CD4-positive, alpha-beta T cell treated with Interleukin-1 beta for 1 hour (primary cell): ENCODE measurements at places on chromosomes 7 and 10.

- no peak for DNase-seq
Observed at GRCh38 chr10:34764472-34764946, 50.6 kb downstream of the PARD3 start.

GRCh38 chr10:17175551-17175950 is 25.9 kb downstream of the TRDMT1 start:
- DNase-seq: no peak

DNA sequence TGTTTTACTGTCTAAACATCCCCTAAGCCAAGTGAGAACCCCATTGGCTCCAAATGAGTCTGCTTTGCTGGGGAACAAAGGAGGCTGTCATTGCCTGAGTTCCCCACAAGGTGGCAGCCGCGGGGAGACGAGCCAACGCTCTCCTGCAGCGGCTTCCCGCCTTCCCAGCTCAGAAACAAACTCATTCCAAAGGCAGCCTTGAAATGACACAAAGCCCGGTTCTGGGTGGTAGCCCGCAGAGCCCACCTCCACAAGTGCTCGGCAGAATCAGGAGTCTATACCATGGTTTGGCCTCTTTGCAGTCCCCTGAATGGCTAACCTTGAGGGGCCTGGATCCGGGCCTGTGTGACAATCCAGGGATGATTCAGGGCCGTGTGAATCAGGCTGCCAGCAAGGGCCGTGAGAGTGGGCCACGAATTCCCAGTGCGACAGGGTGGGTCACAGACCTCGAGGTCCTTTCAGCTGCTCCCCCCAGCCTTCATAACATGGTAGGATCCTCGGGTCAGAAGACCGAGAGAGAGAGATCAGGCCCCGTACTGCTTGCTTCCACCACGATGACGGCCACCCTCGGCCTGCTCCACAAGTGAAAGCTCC is 79.7 kb downstream of the DLG5 start:
- DNase-seq: peak; percentile 59

GRCh38 chr7:149459201-149459539 is 1.7 kb downstream of the ZNF777 start:
- no peak for DNase-seq

DNA sequence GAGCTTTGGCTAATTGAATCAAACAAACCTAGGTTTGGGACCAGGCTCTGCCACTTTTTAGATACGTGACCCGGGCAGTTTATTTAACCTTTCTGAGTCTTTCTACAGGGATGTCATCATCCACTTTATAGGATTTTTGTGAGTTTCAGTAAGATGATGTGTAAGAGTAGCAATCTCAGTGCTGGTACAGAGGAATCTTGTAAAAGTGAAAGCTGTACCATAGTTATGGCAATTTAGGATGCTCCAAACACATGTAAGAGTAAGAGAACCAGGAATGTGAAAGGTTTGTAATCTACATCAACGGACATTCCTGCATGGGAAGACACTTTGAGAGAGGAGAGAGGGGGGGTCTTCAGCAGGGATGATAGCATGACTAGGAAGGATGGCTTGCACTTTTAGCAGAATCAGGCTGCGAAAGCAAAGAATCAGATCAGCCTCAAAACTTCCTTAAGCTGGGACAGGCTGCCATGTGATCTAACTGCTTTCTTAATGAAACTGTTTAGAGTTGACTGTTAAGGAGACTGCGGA is 968 bp downstream of the NOLC1 start:
- no peak for DNase-seq

DNA sequence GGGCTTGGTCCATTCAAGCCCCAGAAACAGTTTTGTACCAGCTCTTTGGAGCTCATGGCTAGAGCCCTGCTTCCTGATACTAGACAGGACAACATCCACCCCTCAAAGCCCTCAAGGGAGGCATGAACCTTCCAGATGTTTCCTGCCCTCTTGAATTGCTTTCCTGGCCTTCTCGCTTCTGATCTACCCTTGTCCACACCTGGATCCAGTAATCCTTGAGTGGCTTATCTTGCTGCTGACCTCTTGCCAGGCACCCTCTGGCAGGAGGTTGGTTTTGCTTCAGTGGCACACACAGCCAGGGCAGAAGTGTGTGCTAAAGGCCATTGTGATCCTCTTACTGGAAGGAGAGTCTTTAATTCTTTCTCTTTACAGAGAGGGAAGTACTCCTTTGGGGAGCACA is 495.8 kb downstream of the PLXNA4 start:
- no peak for DNase-seq

DNA sequence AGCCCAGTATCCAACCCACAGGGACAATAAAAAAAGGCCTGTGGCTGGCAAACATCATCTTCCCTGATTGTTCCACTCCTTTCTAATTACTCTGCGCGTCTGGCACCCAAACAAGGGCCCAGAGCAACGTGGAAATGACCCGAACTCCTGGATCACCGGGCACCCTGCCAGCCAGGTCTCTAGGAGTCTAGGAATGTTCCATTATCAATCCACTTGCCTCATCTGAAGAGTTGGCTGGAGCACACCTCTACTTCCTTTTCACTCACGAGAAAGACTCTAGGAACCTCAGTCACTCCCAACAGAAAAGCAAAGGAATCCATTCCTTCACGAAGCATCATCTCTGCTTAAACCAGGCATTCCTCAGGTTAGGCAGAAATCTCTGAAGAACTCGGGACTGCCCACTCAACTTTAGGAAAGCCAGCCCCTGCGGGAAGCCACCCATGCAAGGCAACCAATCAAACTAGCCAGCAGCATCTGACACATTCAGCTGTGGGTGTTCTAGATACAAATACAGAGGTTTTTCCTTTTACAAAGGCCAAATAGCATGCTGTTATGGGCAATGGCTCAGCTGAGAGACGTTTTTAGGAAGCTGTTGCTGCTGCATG is 37.7 kb downstream of the ATXN7L1 start:
- no peak for DNase-seq

DNA sequence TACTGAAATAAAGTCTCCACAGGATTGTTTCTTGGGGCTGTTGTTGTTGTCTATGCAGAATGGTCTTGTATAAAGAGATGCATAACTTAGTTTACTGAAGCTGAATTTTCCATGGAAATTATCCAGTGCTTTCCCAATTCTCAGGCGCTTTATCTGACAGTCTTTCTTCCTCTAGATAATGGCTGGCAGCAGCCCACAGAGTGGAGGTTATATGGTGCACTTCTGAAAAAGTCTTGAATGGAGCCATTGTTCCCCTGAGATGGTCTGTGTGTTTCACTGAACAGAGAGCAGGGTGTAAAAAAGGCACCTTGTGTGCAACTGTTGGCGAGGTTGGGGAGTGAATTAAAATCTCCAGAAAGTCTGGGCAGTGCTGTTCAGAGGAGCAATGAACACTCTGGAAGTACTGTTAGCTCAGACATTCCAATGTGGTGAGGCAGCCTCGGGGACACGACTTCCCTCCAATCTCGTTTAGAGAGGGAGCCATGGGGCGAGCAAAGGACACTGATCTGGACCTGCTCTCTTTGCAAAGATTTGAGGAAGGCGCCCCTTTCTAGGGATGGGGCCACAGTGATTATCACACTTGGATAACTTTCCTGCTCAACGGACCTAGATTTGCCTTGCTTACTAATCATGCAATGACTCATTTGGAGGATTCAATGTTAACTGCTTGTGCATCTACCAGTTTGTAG is 2.0 kb upstream of the PLCE1 start:
- no peak for DNase-seq

- no peak for DNase-seq
Observed at GRCh38 chr7:79063019-79063698, 390.3 kb downstream of the MAGI2 start.

DNA sequence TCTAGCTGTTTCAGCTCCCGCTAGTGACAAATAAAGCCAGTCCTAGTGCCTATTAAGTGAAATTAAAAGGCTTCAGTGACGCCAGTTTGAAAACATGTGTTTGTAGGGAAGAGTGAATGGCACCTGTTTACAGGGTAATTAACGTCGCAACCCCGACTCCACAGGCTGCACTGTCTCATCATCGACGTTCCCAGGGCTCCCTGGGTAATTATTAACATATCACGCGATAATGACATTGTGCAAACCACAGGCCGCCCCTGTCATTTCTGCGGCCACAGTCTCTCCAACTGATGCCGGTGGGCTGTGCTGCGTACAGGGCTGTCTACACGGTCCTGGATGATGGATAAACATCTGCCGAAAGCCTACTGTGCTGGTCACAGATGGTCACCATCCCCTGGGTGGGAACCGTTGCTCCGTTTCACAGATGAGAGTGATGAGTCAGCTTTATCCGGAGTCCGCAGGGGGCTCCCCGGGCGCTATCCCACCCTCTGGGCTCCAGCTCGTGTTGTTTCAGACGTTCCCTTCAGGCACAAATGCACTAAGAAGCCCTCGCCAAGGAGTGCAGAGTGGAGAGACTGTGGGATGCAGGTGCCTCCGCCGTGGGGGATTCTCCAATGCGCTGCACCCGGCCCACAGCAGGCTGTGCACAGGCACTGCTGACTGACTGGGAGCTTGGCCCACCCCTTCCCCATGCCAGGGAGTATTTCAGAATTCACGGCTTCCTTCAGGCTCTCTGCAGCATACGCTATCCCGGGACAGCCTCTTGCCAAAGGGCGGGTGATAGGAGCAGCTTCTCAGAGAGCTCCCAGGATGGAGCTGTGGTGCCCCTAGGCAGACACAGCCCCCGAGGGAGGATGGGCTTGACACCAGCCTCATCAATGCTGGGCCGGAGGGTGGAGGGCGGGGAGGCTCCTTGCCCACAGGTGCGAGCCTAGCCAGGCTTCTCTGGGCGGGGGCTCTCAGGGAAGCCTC is 491.8 kb upstream of the FOXK1 start:
- DNase-seq: no peak

DNA sequence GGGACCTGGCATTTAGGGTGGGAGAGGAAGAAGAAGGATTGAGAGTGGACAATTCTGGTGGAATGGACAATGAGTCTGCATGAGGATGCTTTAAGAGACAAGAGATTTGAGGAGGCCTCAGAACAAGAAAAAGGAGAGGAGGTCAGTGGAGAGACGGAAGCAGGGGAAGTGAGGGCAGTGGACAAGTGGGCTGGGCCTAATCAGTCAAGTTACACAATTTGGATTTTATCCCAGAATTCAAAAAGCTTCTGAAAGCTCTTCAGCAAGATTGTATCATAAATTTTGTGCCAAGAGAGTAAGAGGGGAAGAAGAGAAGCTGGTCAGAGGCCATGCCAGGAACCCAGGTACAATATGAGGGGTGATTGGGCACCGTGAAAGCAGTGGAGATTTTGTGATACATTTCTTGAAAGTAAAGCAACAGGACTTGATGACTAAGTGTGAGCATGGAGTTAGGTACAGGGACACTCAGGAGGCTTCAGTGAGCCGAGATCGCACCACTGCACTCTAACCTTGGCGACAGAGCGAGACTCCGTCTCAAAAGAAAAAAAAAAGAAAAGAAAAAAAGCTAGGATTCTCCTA is 19.3 kb upstream of the TSPAN13 start:
- DNase-seq: no peak

DNA sequence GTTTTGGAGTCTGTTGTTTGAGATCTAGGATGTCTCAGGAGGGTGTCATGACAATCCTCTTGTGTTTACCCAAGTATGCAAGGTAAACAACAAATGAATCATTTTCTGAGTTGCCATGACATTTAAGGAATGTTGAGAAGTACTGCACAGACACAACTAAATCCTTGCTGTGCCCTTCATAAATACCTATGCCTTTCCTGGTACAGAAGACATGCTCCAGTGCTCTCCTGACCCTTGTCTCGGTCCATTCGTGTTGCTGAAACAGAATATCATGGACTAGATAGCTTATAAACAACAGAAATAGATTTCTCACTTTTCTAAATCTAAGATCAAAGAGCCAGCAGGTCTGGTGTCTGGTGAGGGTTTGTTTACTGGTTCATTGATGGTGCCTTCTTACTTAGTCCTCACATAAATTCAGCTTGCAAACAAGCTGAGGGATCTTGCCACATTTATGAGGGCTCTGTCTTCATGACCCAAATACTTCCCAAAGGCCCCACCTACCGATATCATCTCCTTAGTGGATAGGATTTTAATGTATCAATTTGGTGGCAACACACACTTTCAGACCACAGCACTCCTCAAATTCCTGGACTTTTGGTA is 341.8 kb upstream of the SEMA3A start:
- DNase-seq: no peak
